ENCODE measurements at places on chromosomes 11 and 22.

- no peak for DNase-seq
These were observed 36.5 kb downstream of the CTSC start for GRCh38 chr11:88300888-88301487.

GRCh38 chr11:68911731-68912130, 8.0 kb downstream of the IGHMBP2 start:
- no peak for DNase-seq

- DNase-seq, result no peak
These were observed 693.9 kb upstream of the CHORDC1 start for GRCh38 chr11:90916706-90917105.

- peak; percentile 78 for DNase-seq
These were observed 7.5 kb downstream of the GP1BB start for GRCh38 chr22:19730655-19731360.

- DNase-seq, result no peak
These were observed 49.3 kb downstream of the LRFN4 start for GRCh38 chr11:66906061-66906733.

- no peak for DNase-seq
These were observed 5.3 kb downstream of the NLRP6 start for GRCh38 chr11:283405-284104.

GRCh38 chr11:64650923-64651523, 60.0 kb downstream of the SLC22A12 start:
- DNase-seq, result no peak

DNA sequence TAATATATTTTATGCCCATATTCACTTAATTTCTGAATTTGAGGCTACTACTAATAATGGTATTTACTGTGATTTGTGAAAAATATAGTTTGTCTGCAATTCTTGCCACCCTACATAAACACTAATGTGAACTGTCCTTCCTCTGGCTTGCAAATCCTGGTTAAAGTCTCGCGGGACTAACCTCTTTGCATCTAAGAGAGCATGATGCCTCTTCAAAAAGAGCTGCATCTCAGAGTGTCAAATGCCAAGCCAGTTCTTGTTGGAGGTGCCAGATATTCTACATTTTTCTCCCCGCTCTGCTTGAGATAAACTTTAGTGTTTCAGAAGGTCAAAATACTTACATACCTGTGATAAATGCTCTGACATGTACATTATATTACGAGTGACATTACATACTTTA, 2.1 kb downstream of the ARHGAP42 start:
- DNase-seq, result no peak

GRCh38 chr11:19664886-19665548, 47.6 kb upstream of the NAV2 start:
- no peak for DNase-seq

DNA sequence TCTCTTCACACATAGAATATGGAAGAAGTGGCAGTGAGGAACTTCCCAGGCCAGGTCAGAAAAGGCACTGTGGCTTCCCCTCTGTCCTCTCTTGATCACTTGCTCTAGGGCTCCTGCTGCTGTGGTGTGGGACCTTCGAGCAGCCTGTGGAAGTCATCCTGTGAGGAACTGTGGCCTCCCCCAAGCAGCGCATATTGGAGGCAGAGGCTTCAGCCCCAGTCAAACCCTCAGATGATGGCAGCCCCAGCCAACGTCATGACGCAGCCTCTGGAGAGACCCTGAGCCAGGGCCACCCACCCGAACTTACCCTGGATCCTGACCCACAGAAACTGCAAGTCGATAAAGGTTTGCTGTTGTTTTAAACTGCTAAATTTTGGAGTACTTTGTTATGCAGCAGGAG, 444.9 kb downstream of the TBC1D22A start:
- DNase-seq, result no peak

All from stimulated activated CD8-positive, alpha-beta memory T cell treated with anti-CD3 and anti-CD28 coated beads, Interleukin-7, amount 100 ng/mL, for 24 hours (primary cell).